Transverse colon (tissue), 4 donors: ENCODE measurements at places on chromosomes 16 and 17.

DNA sequence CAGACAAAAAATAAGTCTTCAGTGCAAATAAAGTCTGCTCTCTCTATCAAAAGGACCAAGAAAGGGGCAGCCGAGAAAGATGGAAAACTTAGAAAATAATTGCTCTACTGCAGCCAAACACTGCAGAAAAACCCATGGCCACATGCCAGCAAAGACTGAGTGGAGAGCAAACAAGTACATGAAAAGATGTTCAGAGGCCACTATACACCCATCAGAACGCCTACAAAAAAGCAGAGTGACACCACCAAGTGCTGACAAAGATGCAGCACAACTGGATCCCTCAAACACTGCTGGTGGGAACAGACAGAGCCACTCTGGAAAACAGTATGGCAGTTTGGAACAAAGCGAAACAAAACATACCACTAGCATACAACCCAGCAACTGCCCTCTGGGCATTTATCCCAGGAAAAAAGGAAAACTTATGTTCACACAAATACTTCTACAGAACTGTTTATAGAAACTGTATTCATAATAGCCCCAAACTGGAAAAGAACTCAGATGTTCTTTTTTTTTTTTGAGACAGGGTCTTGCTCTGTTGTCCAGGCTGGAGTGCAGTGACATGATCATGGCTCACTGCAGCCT is 36.7 kb downstream of the KIAA0753 start:
- no peak for DNase-seq

GRCh38 chr17:15469260-15469659 is 1.8 kb upstream of the CDRT4 start:
- no peak for DNase-seq

- no peak for DNase-seq
Measured at GRCh38 chr17:68542698-68543463, 30.7 kb downstream of the PRKAR1A start.

DNA sequence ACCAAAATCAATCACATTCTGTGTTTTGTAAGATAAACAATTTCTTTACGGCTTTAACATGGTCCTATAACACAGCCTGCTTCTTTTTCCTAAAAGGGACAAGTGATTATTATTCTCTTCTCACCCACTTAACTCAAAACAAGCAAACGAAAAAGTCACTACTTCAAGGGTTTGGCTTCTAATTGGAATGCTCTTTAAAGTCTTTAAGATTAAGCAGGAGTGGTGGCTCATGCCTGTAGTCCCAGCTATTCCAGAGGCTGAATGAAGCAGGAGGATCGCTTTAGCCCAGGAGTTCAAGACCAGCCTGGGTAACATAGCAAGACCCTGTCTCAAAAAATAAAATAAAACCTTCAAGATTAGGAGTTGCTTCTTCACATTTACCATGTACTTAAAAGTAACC is 66.6 kb upstream of the CNEP1R1 start:
- DNase-seq: no peak

DNA sequence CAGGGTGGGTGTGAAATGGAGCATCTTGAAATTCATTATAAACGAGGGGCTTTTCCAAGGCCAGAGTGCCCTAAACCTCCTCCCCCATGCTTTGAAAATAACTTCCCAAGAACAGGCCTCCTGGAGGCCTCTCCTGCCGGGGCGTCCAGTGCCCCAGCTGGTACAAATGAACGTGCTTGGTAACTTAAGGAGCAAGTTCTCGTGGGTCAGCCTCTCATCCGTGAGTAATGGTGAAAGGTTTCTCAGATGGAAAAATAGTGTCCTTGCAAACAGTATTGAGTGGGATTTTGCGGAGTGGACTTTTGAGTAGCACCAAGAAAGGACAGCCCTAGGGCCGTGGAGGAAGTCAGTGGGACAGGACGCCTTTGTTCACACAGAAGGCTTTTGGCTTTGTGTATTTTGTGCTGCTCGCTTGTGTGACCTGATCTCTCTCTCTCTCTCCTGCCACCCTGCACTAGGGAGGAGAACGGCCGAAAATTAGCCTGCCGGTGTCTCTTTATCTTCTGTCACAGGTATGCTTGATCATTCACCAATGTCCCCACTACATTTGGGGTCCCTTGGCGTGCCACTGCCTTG is 34.6 kb downstream of the CLEC16A start:
- DNase-seq: no peak
